Activated CD4-positive, alpha-beta T cell treated with anti-CD3 and anti-CD28 coated beads for 4 hours (primary cell): ENCODE measurements at places on chromosomes 11 and 22.

DNA sequence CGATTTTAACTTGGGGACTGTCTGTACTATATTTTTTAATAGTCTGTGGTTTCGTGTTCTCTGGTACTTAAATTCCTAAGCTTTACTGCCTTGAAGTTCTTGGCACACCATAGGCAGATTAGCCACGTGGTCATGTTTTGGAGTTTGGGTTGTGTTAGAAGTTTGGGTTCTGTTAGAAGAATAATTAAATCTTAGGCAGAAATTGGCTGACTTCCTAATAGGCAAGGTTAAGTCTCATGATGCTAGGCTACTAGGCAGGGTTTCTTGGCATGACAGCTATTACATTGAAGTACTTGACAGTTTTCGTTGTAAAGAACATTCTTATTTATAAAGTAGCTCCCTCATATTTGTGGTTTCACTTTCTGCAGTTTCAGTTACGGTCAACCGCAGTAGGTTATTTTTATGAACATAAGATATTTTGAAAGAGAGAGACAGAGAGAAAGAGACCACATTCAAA lies 30.0 kb upstream of the MMP7 start:
- no peak for DNase-seq

- no peak for DNase-seq
Observed at GRCh38 chr11:88277349-88277915, 60.1 kb downstream of the CTSC start.

GRCh38 chr11:8058216-8058615 lies 22.8 kb upstream of the TUB start:
- DNase-seq: no peak

DNA sequence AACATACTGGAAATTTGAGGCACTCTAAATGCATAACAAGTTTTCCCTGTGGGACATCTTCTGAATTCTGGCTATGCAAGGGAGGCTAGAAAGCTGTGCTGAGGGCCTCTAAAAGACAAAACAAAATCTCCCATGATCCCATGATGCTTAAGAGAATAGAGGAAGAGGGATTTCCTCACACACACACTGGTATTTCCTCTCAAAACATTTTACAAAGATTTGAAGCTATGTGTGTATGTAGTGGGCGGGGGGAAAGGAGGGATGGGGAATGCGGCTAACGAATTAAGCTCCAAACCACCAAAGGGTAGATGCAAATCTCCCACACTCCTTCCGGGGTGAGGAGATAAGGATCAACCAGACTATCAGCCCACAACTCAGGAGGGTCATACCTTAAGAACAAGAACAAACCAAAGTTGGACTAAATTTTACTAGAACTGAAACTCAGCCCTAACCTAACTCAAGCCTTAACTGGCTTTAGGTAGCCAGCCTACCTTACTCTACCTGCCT lies 6.0 kb downstream of the OR2AT4 start:
- DNase-seq: no peak
